Right cardiac atrium (tissue), 5 donors: ENCODE measurements at places on chromosomes 2 and 18.

DNA sequence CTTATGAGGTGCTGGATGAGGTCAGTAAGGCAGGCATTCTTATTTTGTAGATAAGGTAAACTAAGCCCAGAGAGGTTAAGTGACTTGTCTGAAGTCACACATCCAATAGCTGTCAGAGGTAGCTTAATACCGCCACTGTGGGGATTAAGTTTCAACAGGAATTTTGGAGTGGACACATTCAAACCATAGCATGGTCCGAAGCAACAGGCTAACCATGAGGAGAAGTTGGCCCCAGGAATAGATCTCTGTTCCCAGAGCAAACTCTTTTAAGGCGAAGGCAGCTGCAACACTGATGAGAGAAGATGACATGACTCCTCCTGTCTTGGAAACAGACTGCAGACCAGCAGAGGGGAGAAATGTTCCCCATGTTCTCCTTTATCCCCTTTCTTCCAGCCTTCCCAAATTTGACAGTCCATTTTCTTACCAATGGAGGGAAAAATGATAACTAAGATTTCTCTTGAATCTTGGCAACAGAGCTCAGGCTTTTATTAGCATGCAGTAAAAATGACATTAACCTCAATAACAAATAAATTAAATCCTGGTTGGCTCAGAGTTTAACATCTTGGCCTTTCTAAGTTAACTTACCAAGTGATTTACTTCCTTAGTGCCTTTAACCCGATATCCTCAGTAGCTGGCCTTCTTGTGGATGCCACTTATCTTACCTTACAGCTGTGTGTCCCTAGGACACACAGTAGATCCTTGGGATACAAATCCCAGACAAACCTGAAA, 67.9 kb upstream of the STPG4 start:
- DNase-seq, result no peak

DNA sequence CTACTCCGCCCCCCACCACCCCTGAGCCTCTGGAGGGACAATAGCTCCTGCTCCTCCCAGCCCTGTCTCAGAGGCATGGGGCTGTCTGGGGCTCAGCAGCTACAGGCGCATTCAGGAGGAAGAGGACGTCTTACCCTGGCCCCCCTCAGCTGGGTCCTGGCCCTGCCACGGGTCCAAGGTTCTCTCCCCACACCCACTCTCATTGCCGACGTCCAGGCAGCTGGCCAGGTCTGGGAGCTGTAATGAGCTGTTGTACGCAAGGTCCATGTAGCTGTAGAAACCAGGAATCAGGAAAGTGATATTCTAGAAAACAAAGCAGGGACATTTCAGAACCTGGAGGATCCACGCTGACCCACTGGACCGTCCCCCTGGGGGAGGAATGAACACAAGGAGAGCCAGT, 13.5 kb downstream of the PASK start:
- no peak for DNase-seq

GRCh38 chr2:24881158-24881557, 38.9 kb downstream of the ADCY3 start:
- DNase-seq, result no peak

- peak; percentile 37 for DNase-seq
Measured at GRCh38 chr2:237585590-237586221, 4.8 kb downstream of the RAB17 start.
